ENCODE measurements at places on chromosomes 3 and 15.

DNA sequence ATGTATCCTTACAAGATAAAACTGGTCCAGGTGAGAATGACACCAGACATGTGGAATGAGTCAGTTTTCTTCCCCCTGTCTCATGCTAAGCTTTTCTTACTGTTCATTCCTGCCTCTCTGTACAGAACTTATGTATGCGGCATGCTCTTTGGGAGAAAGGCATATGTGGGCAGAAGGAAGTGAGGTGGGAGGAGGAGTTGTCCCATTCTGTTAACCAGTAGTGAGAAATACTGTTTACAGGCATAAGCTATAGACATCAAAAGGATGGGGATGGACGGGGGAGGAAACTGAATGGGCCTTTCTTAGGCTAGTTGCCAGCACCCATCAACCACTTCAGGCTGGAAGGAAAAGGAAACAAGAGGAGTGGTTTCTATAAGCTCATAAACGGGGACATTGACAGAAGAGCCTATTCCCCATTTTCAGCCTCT is 143.6 kb upstream of the BHLHE40 start:
- DNase-seq, result no peak

DNA sequence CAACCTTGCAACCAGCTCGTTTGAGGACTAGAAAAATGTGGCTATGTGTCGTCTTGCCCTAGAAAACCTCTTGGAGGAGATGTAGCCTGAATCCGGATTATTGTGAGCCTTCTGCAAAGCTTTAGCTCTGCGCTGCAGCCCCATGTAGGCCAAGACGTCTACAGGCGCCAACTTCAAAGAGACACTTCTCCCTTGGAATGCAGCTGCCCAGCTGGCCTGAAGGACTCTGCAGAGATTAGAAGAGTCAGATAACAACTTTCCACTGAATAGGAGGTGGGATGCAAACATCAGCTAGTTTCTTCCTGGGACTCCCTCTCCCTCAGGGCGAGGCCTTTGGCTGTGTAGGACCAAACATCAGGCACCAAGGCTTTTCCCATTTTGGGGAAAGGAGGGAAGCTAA is 356.5 kb upstream of the IL12A start:
- no peak for DNase-seq

- DNase-seq, result no peak
Measured at GRCh38 chr3:71763426-71763825, 9.8 kb downstream of the GPR27 start.

- no peak for DNase-seq
Measured at GRCh38 chr15:46328821-46329220, 694.0 kb downstream of the SQOR start.

GRCh38 chr15:27902680-27903385 is 196.3 kb downstream of the OCA2 start:
- no peak for DNase-seq

- no peak for DNase-seq
Measured at GRCh38 chr3:58557491-58557890, 19.7 kb downstream of the FAM107A start.

DNA sequence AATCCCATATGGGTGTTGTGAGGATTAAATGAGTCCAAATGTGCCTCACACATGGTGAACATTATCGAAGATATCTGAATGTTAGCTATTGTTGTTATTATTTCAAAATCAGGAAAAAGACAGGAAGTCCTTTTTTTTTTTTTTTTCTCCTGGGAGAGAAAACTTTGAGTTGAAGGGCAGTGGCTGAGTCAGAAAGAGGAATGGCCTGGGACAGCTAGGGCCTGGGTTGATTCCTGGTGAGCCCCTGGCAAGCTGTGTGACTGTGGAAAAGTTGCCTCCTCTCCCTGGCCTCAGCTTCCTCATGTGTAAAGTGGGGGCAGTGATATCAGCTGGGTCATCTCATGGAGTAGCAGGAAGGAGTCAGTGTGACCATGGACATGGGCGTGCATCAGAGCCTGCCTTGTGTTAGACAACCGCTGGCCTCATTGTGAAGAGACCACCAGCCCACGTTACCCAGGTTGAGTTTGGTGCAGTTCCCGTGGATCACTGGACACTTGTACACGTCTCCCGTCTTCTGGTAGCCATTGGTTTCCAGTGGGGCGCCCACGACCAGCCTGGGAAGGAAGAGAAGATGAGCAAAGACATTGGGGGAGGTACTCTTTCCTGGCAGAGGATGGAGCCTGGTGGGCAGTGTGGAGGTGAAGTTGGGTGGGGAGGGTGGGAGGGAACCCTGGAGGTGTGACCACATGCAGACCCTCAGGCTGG is 63.1 kb downstream of the ITGA11 start:
- no peak for DNase-seq

DNA sequence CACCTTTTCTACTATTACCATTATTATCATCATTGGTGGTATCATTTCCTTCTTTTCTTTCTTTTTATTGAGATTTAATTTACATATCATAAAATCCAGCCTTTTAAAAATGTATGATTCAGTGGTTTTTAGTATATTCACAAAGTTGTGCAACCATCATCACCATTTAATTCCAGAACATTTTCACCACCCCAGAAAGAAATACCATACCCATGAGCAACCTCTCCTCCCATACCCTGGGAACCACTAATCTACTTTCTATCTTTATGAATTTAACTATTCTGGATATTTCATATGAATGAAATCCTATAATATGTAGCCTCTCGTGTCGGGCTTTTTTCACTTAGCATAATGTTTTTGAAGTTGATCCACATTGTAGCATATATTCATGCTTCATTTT is 29.1 kb downstream of the AAGAB start:
- DNase-seq, result no peak

GRCh38 chr15:101057841-101058407 is 138.8 kb downstream of the LRRK1 start:
- no peak for DNase-seq

DNA sequence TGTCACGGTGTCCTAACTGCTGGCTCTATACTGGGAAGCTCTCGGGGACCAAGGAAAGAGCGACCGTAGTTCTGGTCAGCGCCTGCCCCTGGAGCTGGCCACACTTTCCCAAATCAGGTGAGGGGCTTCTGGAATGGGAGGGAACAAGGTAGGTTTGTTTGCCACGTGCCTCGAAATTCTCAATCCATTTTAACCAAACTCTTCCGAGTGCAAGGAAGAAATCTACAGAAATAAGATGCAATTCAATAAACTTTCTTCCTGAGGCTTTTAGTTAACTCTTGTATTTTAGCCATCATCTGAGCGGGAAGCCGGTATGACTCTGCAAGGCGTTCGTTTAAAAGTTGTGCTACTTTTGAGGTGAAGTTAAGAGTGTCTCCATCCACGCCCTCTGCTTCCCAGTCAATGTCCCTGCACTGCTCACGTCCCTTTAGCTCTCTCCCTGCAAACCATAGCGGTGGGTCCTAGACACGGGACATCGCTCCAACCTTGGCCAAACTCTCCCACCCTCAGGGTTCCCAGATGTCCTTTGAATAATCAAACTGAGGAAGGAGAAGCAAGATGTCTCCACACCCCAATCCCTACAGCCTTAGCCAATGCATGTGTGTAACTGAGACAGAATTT is 597 bp downstream of the AGTR1 start:
- no peak for DNase-seq

- DNase-seq, result no peak
Measured at GRCh38 chr3:182843478-182843877, 50.2 kb downstream of the ATP11B start.

DNA sequence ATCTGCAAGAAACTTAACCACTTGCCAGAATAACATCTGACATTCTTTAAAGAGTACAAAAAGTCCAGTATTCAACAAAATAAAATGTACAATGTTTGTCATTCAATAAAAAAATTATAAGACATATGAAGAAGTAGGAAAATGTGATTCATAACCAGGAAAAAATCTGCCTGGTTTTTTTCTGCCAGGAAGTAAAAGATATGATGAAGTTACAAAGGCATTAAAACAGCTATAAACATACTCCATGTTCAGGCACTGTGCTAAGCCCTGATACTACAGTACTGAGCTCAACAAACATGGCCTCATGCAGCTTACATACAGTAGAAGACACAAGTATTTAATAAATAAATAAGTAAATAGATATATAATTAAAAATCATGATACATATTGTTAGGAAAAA is 178.4 kb upstream of the STT3B start:
- DNase-seq, result no peak

DNA sequence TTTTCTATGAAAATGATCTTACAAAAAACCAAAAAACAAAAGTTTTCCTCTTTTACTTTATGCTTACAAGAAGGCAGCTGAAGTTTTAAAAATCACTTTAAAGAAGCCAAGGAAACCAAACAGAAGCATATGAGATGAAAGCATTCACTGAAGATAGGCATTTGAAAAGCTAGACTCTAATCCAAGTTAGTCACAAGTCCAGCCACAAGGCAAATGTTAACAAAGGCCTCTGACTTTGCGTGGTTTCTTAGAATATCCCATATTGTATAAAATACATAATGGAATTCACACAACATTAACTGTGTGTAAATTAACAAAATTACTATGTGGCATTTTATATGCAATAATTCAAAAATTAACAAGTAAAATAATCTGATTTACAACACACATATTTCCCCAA is 17.7 kb downstream of the MRPL3 start:
- no peak for DNase-seq

GRCh38 chr15:41876007-41876406 is 17.8 kb downstream of the SPTBN5 start:
- no peak for DNase-seq

DNA sequence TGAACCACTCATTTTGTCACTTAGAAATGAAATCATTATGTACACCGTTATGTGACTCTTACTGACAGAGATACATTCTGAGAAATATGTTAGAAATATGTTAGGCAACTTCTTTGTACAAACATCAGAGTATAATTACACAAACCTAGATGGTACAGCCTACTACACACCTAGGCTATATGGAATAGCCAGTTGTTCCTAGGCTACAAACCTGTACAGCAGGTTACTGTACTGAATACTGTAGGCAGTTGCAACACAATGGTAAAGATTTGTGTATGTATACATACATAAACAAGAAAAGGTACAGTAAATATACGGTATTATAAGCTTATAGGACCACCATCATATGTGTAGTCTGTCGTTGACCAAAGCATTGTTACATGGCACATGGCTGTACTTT is 3.7 kb downstream of the SACM1L start:
- no peak for DNase-seq

GRCh38 chr3:186824430-186825139 is 17.9 kb upstream of the ADIPOQ start:
- DNase-seq, result no peak

DNA sequence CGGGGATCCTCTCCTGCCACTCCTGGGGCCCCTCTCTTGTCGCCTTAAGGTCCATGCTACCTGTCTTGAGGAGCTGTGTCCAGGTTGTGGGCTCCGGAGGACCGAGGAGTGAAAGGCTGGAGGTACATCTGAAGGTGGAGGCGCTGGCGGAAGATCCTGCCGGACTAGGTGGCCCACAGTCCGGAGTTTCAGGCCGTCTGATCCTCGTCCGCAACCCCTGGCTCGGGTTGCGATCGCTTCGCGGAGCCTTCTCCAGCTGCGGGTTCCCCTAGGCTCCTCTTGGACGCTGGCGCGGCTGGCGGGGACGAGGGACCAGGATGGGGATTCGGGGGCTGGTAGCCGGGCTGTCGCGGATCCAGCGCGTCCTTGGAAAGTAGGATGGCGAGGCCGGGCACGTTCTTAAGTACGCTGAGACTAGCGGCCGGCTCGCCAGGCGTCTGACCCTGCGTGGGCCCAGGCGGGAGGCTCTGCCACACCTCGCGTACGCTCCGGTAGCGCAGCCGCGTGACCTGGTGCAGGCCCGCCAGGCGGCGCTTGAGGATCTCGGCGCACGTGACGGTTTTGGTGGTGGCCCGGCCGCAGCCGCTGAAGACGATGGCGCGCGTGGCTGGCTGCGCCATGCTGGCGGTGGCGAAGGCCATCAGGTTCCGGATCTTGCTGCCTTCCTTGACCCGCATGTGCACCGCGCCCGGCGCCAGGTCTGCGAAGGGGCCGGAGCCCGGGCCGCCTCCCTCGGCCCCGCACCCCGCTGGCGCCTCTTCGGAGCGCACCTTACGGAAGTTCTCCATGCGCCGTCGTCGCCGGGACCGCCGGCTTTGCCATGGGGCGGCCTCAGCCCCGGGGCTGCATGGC is 550 bp downstream of the RPP25 start:
- DNase-seq, result peak; percentile 71

GRCh38 chr3:101806491-101806890 is 27.5 kb downstream of the NXPE3 start:
- DNase-seq, result no peak

DNA sequence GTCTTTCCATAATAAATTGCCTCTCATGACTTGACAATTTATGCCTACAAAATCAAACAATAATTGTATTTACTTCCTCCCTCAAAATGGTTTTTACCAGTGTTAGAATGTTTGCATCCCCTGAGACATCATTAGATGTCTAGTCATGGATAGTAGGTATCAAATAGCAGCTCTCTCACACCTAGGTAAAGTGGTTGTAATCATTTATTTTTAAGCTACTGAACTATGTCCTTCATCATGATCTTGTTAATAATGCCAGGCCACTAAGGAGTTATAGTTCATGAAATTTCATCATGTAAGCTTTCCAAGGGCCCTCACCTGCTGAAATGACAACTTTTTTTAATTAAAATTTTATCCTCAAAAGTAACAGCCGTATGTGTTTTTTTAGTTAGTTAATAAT is 134.1 kb downstream of the ARPP21 start:
- no peak for DNase-seq

DNA sequence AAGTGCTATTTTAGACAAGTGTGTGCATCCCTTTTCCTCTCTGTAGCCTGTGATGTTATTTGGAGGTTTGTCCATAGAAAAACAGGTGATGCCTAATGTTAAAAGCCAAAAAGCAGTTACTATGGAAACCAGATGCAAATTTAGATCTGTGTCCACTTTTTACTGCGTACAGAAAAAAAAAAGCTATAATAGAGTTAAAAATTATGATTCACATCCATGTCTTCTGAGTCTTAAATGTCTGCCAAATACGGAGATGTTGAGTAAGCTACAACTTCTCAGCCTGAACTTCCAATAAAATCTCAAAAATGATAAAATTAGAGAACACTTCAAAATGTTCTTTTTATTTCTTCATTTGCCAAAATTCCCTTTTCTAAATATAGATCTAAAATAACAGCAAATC is 74.2 kb upstream of the GAP43 start:
- DNase-seq, result no peak

DNA sequence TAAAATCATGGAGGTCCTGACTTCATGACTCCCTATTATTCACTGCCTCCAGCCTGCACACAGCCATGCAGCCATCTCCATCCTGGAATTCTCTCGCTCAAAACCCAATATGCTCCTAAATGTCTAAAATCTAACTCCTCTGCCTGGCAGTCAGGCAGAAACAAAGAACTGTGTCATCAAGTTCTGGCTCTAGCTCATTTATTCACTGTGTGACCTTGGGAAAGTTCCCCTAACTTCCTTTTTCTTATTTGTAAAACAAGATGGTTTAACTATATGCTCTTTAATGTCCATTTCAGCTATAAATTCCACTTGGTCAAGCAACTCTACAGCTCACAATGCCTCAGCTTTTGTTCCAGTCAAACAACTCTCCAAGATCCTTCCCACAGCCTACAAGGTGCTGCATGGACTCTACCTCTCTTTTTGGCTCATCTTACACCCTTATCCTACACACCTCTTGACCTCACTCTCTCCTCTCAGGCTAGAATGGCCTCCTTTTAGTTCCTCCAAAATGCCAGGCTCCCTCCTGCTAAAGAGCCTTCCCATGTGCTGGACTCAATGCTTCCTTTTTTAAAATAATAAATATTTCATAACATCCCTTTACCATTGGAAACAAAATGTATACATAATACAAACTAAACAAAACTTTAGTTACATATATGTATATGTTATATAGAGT is 16.4 kb downstream of the PIK3CB start:
- no peak for DNase-seq
